ENCODE measurements at places on chromosomes 13 and 19. TPM values are rescaled to one million over a fixed set of nuclear protein-coding genes. Genes with fewer than 3 reads are reported as not detected.

The ZNF813 gene
- 2.7 TPM for total RNA-seq

The ZNF835 gene
- total RNA-seq: 0.51 TPM

The TYROBP gene
- not detected for total RNA-seq

DNA sequence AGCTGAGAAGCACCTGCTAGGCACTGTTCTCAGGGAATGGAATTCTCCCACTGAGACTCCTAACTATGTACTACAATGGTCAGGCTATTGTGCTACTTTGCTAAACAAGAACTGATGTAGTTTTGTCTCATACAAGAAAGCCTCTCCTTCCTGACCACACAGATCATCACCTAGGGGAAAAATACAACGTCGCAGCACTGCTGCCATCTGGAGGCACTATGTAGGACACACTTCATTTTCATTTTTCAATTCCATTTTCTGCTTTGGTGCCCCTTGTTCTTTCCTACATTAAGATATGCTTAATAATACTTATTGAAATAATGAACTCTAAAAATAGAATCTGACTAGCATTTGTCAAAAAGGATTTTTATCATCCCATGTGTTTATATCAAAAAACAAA, 21.1 kb downstream of the PROSER1 start:
- peak; percentile 52 for DNase-seq

DNA sequence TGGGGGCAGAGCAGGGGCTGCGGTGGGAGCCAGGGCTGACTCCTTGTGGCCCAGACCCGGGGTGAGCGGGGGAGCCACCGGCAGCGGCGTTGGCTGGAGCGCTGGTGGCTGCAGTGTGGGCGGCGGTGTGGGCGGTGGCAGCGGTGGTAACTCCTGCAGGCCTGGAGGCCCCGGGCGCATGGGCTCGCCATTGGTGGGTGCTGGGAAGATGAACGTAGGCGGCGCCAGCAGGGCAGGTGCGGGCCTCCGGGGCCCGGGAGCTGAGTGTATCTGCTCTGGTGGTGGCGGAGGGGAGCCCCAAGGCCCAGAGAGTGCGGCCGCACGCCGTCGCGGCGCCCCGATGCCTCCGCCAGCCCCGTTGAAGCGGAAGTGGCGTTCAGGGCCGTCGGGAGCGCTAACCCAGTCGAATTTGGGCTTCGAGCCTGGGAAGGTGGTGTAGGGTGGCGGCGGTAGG, 2.0 kb downstream of the GGN start:
- DNase-seq: no peak

DNA sequence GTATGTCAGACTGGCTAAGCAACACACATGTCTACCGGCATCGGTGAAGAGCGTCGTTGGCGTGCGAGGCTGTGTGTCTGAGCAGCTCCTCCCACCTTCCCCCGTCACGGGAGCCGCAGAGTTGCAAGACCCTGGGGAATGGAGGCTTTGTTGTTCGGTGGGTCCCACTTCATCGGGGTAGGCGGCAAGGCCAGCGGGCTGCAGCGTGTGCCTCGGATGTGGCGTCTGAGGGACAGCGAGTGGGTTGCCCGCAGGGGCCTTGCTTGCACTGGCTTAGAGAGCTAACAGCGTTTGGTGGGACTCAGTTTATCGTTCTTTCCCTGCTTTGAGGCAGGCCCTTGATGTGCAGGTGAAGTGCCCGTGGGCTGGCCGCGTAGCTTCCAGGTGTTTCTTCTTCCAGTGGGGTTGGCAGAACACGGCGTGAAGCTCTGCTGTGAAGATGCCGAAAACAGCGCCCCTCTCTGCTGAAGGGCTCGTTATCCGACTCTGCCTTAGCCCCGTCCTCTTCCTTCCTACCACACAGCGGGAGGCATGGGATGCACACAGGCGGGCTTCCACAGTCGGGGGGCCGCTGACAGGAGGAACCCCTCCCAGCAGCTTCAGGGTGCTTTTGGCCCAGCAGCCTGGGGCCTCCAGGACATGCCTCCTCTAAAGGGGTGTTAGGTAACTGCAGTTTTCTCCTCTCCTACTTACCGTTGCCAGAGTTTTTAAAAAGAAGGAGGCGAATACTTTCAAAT, 85.2 kb downstream of the ATP11A start:
- no peak for DNase-seq

GRCh38 chr19:35462476-35462953, 14.5 kb downstream of the FFAR2 start:
- peak; percentile 9 for DNase-seq

DNA sequence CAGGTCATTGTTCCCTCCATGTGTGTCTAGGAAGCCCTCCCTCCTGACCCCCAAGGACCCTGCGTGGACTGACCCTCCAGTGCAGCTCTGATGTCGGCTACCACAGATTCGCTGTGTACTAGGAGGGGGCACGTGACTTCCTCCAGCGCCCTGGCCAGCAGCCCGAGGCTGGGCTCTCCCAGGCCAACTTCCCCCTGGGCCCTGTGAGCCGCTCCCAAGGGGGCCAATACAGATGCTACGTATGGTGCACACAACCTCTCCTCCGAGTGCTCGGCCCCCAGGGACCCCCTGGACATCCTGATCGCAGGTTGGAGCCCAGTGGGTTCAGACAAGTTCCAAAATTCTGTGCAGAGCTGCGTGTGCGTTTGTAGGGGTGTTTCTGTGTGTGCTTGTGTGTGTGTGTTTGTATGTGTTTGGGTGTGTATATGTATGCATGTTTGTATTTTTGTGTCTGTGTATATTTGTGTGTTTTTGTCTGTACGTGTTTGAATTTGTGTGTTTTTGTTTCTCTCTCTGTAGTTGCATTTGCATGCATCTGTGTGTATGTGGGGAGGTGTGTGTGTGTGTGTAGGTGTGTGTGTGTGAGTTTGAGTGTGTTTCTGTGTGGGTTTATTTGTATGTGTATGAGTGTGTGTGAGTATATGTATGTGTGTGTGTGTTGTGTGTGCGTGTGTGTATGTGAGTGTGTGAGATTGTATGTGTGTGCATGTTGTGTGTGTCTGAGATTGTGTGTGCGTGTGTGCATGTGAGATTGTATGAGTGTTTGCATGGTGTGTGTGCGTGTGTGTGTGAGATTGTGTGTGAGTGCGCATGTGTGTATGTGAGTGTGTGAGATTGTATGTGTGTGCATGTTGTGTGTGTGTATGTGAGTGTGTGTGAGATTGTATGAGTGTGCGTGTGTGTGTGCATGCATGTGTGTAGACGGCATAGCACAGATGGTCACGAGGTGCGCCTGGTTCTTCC, 21.4 kb upstream of the LILRA2 start:
- DNase-seq: no peak

GRCh38 chr19:39021063-39021462, 11.3 kb downstream of the FBXO27 start:
- no peak for DNase-seq

DNA sequence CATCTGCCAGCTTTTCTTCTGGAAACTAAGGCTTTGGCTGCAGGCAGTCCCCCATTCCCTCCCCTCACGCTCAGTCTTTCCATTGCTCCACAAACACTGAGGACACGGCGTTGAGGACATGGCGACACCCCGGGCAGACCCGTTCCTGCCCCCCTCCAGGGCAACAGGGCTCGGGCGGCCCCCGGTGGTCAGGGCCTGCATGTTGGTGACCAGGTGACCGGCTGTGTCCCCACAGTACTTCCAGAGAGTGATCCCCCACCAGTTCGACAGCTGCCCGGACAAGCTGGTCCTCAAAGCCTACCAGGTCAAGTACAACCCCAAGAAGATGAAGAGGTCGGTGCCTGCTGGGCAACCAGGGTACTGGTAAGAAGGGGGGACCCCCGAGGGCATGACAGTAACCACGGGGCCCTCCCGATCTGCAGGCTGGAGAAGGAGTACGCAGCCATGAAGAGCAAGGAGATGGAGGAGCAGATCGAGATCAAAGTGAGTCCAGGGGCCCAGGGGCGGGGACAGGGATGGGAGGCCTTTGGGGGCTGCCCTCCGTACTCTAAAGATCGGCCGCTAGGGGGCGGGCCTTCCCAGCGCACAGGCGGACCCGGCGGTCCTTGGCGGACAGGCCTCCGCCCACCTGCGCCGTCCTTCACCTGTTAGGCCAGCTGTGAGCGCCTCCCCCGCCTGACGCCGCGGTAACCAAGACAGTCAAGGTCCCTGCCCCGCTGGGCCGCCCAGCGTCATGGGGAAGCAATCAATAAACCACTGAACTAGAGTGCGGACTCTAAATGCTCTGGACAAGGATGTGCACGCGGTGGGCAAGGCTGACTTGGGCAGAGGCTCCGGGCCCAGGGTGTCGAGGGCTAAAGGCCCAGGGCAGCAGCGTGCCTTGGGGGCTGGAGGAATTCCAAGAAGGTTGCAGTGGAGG, 21.1 kb downstream of the PRR36 start:
- peak; percentile 72 for DNase-seq

- DNase-seq: no peak
Observed at GRCh38 chr13:21757763-21758162, 86.9 kb downstream of the FGF9 start.

DNA sequence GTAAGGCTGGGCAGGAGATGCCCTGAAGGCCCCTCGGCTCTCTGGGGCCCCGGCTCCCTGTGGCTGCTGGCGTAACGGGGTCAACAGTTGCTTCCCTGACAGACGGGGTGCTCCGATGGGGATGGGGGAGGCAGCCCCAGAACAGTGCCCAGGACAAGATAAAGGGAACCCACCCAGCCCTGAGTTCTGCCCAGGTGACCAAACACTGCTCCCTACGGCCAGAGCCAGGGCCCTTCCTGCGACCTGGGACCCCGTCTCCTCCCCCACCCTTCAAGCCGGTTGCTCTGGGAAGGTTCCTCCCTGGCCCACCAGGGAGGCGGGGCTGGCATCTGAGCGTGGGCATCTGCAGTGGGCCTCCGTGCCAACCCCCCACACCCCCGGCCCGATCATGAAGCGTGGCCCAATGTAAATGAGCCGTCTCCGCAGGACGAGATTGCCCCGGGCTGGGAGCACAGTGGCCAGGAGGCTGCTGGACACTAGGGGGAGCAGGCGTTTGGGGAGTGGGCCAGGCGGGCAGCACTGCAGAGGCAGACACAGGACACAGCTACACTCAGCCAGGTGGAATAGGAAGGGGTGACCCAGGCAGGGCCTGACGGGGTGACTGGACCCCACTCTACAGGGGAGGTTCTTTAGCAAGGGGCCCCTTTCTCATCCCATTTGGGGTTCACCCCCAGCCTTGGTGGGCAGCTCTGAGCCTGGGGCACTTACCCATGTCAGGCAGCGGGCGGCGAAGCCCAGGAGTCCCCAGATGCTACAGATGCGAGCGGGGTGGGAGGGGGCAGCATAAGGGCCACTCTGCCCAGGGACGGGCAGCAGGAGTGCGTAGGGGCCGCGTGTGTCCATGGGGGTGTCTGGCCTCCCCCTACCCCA, 1.2 kb upstream of the NKPD1 start:
- DNase-seq: no peak

- DNase-seq: no peak
Observed at GRCh38 chr19:28170066-28170465, 1042.9 kb downstream of the UQCRFS1 start.

- no peak for DNase-seq
Observed at GRCh38 chr13:48116808-48117207, 21.9 kb upstream of the MED4 start.

DNA sequence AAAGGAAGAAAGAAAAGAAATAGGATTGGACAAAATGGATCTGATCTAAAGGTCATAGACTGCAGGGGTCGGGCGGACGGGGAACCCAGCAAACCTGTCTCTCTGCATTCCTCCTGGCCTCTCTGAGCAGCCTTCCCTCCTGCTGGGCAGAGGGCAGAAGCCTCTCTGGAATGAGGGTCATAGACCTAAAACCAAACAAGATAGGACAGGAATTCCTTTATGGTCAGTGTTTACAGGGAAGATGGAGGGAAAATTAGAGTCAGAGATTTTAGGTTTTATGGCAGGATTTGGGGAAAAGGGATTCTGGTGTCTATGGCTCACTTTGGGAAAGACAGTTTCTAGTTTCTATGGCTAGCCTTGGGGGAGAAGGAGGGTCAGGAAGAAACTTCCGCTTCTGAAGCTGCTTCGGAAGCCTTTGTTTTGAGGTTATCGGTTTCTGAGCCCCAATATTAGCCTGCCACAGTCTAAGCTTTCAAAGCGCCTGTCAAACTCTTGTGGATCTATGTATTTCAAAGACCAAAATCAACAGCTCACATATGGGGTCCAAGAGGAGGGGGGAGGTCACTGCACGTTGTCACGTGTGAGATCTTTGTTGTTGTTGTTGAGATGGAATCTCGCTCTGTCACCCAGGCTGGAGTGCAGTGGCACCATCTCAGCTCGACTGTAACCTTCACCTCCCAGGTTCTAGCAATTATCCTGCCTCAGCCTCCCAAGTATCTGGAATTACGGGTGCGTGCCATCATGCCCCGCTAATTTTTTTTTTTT, 18.9 kb upstream of the DPRX start:
- no peak for DNase-seq

GRCh38 chr13:91141543-91142061, 205.9 kb upstream of the MIR17HG start:
- no peak for DNase-seq

GRCh38 chr19:10011974-10012373, 1.3 kb upstream of the RDH8 start:
- DNase-seq: no peak

- no peak for DNase-seq
Observed at GRCh38 chr13:22940736-22941135, 240.0 kb upstream of the SGCG start.
